ENCODE measurements at places on chromosomes 16 and 17. TPM values are rescaled to one million over a fixed set of nuclear protein-coding genes. Genes with fewer than 3 reads are reported as not detected.

DNA sequence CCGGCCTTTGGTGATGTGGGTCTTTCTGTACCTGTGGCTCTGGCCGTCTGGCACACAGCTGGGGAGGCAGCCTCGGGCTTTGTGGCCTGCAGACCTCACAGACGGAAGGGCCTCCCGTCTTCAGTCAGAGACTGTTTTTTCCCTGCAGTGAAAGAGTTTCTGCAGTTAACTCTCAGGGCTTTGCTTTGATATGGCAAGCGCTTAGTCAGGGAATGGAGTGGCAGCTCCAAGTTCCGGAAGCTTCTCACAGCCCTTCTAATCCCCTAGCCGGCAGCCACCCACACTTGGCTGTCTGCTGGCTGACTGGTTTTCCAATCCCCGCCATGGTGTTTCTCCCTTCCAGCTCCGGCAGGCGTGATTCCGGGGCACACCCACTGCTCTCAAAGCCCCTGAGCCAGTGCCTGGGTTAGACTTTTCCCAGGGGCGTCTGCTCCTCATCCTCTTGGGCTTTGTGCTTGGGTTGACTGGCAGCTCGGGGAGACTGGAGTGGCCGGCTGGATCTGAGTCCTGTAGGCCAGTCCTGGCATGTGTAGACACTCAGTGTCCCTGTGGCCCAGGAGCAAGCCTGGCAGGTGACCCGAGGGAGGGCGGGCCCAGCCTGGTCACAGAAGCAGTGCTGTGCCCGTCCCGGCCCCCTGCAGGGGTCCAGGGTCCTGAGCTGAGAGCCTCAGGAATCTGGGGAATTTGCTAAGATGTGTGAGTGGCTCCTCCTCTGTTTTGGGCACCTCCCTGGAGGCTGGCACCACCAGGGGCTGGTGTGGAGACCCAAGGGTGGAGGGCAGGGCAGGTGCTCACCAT is 29.9 kb downstream of the BAIAP2 start:
- no peak overlapping the region for H3K4me3 ChIP-seq
- H3K4me1 ChIP-seq, result peaks cover 2% of the 10 kb centered on the region
- H3K36me3 ChIP-seq, result no peaks in the 10 kb centered on the region
- DNase-seq, result no peak
- H3K27me3 ChIP-seq, result peaks cover 2% of the 10 kb centered on the region

DNA sequence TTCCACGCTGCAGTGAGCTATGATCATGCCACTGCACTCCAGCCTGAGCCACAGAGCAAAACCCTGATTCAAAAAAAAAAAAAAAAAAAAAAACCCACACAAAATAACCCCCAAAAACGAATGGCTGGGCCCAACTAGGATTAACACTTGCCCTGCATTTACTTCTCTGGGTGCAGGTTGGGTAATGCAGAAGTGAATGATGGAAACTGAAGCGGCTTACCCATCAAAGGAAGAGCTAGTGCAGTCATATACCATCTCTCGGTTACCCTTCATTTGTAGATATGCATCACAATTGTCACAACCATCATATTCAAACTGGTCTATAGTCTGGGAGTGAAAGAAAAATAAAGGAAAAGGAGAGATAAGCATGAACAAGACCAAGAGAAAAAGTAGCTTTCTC is 819 bp downstream of the SUPT4H1 start:
- H3K27me3 ChIP-seq, result no peaks in the 10 kb centered on the region
- peak overlapping the region; percentile 100 for H3K4me3 ChIP-seq
- H3K4me1 ChIP-seq, result peaks cover 63% of the 10 kb centered on the region
- peak overlapping the region; percentile 97 for H3K27ac ChIP-seq

DNA sequence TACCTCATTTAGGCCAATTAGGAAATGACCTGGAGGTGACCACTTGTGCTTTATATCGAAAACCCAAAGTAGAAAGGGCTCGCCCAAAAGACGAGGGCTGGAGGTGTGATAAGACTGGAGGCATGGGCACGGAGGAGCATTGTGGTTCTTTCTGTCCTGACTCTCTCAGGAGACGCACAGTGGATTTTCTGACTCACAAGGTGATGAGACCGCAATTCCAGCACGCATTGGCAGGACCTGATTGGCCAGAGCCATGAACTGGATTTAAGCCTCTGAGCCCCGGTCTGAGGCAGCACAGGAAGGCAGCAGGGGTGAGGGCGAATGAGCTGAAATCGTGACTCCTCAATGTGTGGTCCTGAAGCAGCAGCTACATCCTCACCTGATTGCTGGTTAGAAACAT is 559.1 kb upstream of the SALL1 start:
- no peaks in the 10 kb centered on the region for H3K4me1 ChIP-seq
- H3K36me3 ChIP-seq, result no peaks in the 10 kb centered on the region
- H3K27me3 ChIP-seq, result no peaks in the 10 kb centered on the region
- H3K27ac ChIP-seq, result no peak overlapping the region
- DNase-seq, result no peak
- no peak overlapping the region for H3K4me3 ChIP-seq

DNA sequence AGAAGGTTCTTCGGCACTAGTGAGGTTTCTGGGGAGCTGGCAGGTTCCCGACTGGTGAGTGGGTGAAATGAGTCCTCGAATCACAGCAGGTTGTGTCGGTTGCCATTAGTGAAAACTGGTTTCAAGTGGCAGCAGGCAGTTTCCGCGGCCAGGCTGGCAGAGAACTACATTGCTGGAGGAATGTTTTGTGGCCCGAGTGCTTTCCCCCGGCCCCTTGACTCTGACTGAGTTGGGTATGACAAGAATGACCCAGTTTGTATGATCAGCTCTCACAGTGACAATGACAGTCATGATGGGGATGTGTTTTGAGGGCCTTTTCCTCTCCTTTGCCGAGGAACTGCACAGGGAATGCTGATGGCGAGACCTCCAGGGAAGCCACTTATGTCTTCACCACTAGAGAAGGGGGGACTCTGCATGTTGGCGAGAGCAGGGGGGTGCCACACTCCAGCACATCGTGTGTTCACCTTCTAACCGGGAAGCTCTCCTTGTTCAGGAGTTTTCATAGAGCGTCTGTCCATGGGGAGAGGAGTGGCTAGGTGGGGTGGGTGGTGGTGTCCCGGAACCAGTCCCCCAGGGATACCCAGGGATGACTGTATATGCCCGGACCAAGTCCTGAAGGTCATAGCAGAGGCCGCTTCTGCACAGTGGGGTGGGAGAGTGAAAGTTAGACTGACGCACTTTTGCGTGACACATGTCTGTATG is 206.0 kb upstream of the CHMP6 start:
- peaks cover 94% of the 10 kb centered on the region for H3K4me1 ChIP-seq
- no peak overlapping the region for H3K4me3 ChIP-seq
- H3K27me3 ChIP-seq, result no peaks in the 10 kb centered on the region
- DNase-seq, result no peak
- H3K36me3 ChIP-seq, result peaks cover 50% of the 10 kb centered on the region

GRCh38 chr17:74415608-74416396 is 16.1 kb upstream of the GPRC5C start:
- DNase-seq, result no peak
- no peaks in the 10 kb centered on the region for H3K36me3 ChIP-seq
- no peak overlapping the region for H3K27ac ChIP-seq
- peaks cover 6% of the 10 kb centered on the region for H3K27me3 ChIP-seq
- H3K4me3 ChIP-seq, result no peak overlapping the region

- peaks cover 38% of the 10 kb centered on the region for H3K36me3 ChIP-seq
- H3K4me3 ChIP-seq, result no peak overlapping the region
- H3K27ac ChIP-seq, result peak overlapping the region; percentile 22
- no peak for DNase-seq
Measured at GRCh38 chr17:75679706-75680211, 12.6 kb downstream of the SAP30BP start.

GRCh38 chr16:27429981-27430441 is 28.0 kb downstream of the IL21R start:
- no peaks in the 10 kb centered on the region for H3K27me3 ChIP-seq
- DNase-seq, result peak; percentile 11
- peaks cover 46% of the 10 kb centered on the region for H3K4me1 ChIP-seq
- peaks cover 54% of the 10 kb centered on the region for H3K36me3 ChIP-seq

DNA sequence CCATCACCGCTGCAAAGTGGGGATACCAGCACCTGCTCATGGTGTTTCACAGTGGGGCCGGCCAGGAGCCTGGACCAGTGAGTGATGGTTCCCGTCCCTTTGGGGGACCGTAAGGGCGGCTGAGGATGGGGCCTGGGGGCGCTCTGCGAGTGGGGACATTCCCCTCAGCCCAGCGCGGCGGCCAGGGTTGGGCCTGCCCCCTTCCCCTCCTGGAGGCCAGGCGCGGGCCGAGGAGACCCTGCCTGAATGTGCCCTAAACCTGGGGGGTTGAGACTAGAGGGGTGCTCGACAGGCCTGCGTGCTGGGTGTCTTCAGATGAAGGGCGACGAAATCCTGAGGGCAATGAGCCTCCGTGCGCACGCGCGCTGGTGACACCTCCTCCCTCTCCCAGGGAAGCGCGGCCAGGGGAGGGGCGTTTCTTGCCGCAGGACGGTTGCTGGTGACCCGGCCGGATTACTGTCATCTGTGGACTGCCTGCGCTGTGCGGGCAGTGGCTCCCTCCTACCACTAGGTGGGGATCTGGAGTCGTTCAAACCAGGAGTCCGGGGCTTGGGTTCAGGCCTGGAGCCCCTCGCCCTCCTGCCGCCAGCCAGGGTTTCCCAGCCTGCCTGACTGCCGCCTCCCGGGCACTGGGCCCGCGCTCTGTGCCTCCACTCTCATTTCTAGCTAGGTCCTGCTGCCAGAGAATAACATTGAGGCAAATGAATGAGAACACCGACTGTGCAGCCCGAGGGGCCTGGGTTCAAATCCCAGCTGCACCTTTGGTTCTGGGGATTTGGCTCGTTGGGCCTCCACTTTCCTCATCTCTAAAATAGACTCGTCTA is 17.1 kb downstream of the TBX2 start:
- peaks cover 6% of the 10 kb centered on the region for H3K4me1 ChIP-seq
- DNase-seq, result peak; percentile 66
- no peaks in the 10 kb centered on the region for H3K36me3 ChIP-seq

DNA sequence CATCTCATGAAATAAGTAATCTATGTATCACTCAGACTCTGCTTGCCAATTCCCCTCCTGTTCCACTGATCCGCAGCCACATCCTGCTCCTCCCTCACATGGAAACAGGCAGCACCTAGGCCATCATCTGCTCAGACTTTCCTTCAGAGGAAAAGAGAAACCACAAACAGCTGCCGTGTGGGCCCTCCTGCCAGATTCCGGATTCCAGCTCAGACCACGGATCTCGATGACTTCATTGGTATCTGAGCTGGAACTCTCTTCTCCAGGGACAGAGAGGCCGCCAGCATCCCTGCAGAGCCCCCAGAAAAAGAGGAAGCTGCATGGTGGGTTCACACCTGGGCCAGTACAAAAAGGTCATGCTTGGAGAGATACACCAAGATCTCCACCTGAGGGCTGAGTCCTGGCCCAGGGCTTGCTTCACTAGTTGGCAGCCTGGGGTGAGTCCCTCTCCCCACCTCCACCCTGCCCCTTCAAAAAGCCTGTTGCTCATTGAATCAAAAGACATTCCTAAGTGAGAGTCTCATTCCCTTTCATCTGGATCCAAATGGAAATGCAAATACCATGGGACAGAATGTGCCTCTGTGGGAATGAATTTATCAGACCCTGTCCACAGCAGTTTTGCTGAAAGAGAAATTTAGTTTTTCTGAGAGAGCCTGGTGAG is 47.2 kb downstream of the HOXB1 start:
- H3K27ac ChIP-seq, result peak overlapping the region; percentile 17
- no peak overlapping the region for H3K4me3 ChIP-seq
- DNase-seq, result peak; percentile 54
- H3K4me1 ChIP-seq, result peaks cover 42% of the 10 kb centered on the region

GRCh38 chr16:57383276-57384247 is 11.3 kb downstream of the CX3CL1 start:
- DNase-seq, result no peak
- no peaks in the 10 kb centered on the region for H3K36me3 ChIP-seq
- peaks cover 4% of the 10 kb centered on the region for H3K4me1 ChIP-seq
- no peaks in the 10 kb centered on the region for H3K27me3 ChIP-seq

The PIMREG gene
- 21.2 TPM for total RNA-seq

The RASD1 gene
- total RNA-seq, result 1.5 TPM

The ANKS4B gene
- not detected for total RNA-seq

The KIF19 gene
- 3.5 TPM for total RNA-seq

The CDRT15 gene
- not detected for total RNA-seq

The ZSCAN10 gene
- 0.15 TPM for total RNA-seq

All from activated CD4-positive, alpha-beta memory T cell treated with anti-CD3 and anti-CD28 coated beads, Interleukin-2, amount 10 ng/mL, durations not matched to agents 7 days and 5 days (primary cell).